ENCODE measurements at places on chromosomes 7 and 10.

- DNase-seq = no peak
Observed at GRCh38 chr7:18855796-18856195, 261.6 kb downstream of the TWIST1 start.

DNA sequence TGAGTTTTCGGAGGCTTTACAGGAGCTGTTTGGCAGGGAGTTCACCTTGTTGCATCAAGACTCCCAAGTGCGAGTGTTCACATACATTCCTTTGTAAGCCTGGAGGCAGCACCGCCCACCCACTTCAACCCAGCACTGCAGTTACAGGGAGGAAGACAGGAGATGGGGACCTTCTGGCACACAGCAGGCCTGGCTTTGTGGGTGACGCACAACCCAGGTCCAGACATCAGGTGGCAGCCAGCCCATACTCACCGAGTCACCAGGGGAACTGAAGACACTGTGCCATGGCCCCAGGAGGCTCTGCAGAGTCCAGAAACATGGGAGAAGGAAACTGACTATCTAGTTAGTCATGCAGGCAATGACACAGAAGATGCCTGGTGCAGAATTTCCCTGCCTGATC, 305.9 kb upstream of the RNF32 start:
- no peak for DNase-seq

GRCh38 chr10:124064676-124065075, 28.7 kb downstream of the CHST15 start:
- DNase-seq = no peak

- DNase-seq = no peak
Observed at GRCh38 chr10:37860494-37861190, 3.2 kb upstream of the ZNF248 start.

DNA sequence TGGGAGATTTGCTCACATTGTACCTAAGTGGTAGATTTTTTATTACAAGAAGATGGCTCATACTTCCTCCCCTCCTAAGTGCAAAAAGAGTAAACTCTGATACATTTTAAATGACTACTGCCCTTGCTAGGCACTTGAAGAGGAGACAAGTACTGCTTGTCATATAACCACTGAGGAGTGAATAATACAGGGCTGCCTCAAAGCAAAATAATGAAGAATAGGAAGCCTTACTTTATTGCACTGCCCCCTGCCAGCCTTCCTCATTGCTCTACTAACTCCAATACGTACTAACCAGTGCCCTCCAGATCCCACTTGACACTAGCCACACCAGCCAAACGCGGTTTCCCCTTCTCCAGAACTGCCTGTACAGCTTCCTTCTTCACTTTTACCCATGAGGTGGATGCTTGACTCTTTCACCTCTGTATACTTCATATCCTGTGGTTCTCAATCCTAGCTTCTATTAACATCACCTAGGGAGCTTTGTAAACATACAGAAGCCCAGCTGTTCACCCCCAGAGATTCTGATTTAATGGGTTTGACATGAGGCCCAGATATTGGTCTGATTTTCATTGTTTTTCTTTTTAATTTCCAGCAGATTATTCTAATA, 11.7 kb upstream of the MTERF1 start:
- no peak for DNase-seq

DNA sequence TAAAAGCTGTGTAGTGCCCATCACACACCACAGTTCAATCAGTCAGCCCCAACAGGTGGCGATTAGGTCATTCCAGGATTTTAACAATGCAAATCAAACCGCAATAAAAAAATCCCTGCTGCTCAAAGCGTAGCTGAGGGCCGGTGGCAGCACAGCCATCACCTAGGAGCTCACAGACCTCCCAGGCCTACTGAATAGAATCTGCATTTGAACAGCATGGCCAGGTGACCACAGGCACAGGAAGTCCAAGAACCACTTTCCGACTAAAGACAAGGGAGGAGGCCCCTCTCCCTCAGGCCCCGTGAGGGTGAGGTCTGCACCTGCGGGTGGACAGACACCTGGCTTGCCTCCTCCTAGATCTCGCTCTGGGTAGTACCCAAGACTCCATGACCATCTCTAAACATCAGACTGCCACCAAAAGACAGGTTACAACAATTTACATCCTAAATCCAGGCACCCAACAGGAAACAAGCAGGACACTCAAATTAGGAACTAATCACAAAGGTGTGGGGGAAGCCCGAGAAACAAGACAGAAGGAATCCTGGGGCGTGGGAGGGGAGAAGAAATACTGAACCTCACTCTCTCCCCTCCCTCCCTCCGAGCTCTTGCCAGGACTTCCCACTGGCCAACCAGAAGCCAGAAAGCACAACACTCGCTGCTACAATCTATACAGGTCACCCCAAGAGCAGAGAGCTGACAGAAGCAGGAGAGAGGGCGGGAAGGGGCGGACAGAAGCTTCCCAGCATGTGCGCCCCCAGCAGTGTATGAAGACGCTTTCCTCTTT, 19.2 kb downstream of the GNA12 start:
- DNase-seq = no peak

DNA sequence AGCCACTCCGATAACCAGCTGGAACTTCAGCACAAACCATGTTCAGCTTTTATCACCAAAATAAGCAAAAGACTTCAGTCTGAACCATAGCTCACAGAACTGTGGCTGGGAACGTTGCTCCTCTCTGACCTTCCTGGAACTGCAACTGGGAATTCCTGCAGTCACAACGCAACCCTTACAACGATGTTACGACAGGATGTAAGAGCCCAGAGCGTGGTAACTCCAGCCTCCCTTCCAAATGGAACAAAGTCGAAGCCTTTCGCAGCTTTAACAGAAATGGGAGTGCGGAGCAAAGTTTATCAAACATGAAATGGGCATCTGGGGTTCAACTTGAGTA, 162.6 kb downstream of the ADAM12 start:
- DNase-seq = no peak

- DNase-seq = no peak
Observed at GRCh38 chr7:92584953-92585352, 5.2 kb downstream of the FAM133B start.

GRCh38 chr10:15748126-15748525, 28.4 kb upstream of the ITGA8 start:
- DNase-seq = no peak

GRCh38 chr10:82400841-82401240, 525.8 kb downstream of the NRG3 start:
- no peak for DNase-seq

DNA sequence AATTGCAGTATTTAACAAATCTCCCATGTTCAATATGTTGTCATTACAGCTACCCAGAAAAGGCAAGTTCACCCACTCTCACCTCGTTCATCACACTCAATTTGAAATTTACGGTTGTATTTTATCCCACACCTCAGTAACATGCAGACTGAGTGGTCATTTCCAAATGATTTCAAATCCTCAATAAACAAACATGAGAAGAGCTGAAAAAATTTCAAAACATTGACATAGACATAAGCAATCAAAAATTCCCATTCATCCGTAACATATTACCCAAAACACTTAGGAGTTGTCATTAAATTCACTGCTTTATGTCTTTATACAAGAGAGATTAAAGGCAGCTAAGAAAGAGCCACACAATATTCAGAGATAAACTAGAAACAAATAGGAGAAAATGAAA, 61.7 kb upstream of the NEBL start:
- no peak for DNase-seq

- DNase-seq = no peak
Observed at GRCh38 chr7:133910761-133911160, 216.4 kb upstream of the LRGUK start.

DNA sequence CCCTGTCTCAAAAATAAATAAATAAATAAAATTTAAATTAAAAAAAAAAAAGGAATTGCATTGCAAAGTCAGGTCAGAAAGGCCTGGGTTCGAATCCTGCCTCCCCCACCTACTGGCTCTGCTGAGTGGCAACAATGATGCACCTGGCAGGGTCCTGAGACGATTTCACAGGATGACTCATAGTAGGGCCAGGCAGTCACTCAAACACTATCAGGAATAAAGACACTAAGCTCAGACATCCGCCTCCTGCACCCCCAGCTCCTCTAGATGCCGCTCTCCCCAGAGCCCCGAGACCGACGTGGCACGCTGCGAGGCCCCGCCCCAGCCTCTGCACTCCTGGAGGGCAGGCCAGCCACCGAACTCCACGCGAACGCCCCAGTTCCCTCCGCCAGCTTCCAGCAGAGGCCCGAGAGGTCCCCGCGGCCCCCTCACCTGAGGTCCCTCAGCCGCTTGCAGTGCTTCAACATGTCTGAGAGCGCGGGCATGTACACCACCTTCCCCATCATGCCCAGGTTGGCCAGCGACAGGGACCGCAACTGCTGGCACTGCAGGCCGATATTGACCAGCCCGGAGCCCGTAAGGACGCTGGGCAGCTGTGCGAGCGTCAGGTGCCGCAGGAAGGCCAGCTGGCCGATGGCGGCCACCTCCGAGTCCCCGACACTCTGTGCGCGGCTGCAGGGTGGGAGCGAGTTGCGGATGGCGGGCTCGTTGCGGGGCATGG, 76.6 kb upstream of the TNRC18 start:
- DNase-seq = no peak

- DNase-seq = no peak
Observed at GRCh38 chr10:69416695-69417094, at the start of gene TACR2. Gene TACR2 (minus strand): TSS chr10:69416918. CDS start chr10:69416323, 595 bp downstream.

DNA sequence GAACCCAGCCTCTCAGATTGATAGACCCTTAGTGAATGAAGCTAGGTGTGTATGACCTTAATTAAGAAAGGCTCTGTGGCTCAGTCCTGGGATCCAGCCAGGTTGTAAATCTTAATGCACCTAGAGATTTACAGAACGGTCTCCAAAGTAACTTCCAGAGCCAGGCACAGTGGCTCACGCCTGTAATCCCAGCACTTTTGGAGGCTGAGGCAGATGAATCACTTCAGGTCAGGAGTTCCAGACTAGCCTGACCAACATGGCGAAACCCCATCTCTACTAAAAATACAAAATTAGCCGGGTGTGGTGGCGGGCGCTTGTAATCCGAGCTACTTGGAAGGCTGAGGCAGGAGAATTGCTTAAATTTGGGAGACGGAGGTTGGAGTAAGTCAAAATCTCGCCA, 24.3 kb downstream of the CALHM2 start:
- no peak for DNase-seq

DNA sequence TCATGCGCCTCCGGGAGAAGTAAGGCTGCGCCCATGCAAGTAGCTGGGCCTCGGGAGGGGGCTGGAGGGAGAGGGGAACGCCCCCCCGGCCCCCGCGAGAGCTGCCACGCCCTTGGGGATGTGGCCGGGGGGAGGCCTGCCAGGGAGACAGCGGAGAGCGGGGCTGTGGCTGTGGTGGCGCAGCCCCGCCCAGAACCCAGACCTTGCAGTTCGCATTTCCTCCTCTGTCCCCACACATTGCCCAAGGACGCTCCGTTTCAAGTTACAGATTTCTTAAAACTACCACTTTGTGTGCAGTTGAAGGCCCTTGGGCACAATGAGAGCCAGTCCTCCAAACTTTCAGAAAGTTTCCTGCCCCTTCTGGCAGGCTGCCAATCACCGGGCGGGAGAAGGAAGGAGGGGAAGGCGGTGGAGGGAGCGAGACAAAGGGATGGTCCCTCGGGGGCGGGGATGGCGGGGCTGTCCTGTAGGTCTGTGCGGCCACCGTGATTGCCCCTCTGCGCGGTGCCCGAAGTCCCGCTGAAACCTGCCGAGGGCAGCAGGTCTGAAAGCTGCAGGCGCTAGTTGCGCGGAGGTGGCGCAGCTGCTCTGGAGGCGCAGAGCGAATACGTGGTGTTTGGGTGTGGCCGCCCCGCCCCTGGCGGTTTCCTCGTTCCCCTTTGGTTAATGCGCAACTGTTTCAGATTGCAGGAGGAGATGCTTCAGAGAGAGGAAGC, 2.1 kb downstream of the VIM start:
- DNase-seq = peak; percentile 84

DNA sequence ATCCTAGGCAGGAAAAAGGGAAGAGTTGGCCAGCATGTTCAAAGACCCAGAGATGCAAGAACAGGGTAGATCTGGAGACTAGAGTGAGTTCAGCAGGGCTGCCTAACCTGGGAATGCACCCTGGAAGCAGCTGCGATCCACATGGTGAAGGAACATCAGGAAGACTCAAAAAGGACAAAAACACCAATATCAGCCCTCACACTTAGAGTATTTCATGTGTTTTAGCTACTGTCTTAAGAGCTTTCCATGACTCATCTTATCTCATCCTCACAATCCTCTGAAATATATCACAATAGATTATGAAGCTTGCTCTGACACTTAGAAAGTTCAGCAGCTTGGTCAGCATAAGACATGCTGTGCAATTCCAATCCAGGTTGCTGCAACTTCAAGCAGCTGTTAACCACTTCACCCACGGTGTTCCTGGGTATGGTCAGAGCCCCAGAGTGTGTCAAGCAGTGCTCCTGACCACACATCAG, 380.9 kb downstream of the PARD3 start:
- DNase-seq = no peak

- no peak for DNase-seq
Observed at GRCh38 chr10:3790272-3790671, 5.3 kb upstream of the KLF6 start.

- no peak for DNase-seq
Observed at GRCh38 chr10:118737603-118738302, 17.0 kb downstream of the CACUL1 start.

GRCh38 chr10:28425422-28425821, 107.5 kb upstream of the WAC start:
- DNase-seq = no peak

- no peak for DNase-seq
Observed at GRCh38 chr7:19677180-19677579, 31.7 kb downstream of the POLR1F start.

- peak; percentile 11 for DNase-seq
Observed at GRCh38 chr10:119131512-119132240, 27.8 kb downstream of the DENND10 start.
